ENCODE measurements at places on chromosomes 16 and 17.

GRCh38 chr17:79921411-79922115, 82.3 kb upstream of the CBX4 start:
- DNase-seq, result no peak

DNA sequence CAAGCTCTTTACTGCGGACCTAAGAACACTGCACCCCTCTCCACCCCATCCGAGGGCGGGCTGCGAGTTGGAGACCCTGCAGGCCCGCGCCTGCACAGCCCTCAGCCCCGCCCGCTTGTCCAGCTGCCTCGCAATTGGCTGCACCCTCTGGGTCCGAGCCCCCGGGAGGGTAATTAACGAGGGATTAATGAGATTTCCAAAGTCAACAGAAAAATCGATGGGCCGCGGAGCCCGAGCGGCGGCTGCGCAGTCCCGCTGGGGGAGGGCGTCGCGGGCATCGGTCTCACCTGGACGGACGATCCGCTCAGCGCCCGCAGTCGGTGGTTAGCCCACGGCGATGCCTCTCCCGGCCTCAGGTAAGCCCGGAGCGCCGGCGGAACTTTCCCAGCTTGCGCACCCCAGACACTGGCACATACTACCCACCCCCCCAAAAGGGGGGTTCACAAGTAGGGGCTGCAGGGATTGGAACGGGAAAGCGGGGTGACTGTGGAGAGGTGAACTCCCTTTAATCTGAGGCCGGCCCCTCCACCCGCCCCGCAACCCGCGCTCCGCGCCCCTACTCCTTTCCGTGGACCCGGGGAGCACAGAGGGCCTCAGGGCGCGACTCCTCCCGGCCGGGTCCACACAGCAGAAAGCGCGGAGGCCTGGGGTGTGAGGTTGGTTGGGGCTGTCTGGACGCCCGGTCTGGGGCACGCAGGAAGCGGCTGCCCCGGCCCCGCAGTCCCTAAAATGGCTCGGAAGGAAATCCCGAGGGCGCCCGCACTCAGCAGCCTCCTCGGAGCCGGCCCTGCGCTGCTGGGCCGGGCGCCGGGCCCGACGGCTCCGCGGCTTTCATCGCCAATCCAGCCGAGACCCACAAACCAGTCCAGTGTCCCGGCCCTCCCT, at the start of gene OTOP3:
TSS of gene OTOP3 (plus strand) at position 314 of the 885 bp plus-strand sequence. CDS start at position 338, 24 bp downstream.
- no peak for DNase-seq

- DNase-seq, result no peak
These were observed 1.8 kb downstream of the GJD3 start for GRCh38 chr17:40362696-40363110.

- no peak for DNase-seq
These were observed 212.2 kb upstream of the ZNF469 start for GRCh38 chr16:88170528-88170991.

DNA sequence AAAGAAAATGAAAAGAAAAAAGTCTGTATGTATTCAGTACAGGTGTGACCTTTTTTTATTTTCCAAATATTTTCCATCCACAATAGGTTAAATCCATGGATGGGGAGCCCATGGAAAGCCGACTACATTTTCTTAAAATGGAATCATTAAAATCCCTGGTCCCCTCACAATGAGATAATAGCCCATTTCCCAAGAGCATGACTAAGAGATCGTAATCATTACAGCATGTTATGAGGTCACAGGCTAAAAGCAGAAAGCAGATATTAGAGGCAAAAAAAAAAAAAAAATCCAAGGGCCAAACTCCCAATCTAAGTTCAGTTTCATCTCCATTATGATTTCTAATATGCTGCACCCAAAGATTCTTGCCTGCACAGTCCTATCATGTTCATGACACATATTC, 44.7 kb downstream of the CYTH1 start:
- DNase-seq, result no peak

DNA sequence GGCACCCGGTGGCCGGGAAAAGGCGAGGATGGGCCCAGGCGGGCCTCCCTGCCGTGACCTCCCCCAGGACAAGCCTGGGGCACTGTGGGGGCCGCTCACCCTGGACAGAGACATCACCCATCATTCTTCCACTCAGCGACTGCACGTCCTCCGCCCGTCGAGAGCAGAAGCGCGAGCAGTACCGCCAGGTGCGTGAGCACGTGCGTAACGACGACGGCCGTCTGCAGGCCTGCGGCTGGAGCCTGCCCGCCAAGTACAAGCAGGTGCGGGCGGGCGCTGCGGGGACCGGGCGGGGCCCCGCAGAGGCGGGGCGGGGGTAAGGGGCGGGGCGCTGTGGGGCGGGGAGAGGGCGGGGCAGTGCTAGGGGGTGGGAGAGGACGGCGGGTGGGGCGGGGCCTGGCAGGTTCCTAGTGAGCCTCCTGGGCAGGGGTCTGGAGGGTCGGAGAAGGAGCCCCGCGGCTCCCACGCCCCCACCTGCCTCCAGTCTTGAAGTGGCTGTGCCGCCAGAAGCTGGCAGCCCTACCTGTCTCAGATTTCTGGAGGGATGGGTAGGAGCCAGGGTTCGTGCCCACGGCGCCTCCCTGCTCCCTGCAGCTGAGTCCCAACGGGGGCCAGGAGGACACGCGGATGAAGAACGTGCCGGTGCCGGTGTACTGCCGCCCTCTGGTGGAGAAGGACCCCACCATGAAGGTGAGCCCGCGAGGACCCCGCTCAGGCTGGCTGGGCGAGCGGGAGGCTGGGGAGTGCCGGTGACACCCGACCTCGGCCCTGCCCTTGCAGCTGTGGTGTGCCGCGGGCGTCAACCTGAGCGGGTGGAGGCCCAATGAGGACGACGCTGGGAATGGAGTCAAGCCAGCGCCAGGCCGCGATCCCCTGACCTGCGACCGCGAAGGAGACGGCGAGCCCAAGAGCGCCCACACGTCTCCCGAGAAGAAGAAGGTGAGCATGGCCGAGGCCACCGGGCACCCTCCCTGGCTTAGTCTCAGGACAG, 7.5 kb downstream of the NME3 start:
- no peak for DNase-seq

DNA sequence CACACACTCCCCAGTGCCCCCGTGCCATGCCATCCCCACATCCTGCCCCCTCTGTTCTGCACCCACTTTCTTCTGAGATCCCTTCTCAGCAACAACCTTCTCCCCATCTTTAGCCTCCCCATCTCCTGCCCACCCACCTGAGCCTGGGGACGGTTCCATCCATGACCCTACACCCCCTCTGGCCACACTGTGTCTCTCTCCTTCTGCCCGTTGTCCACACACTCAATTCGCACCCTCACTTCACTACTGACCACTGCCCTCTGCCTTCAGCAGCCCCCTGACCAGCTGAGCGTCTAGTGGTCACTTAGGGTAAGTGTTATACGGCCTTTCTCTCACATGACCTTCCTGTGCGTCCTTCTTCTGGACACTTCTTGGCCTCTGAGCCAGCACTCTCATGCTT, 6.1 kb downstream of the ARHGAP27 start:
- DNase-seq, result no peak

GRCh38 chr16:81638286-81638945, 140.7 kb upstream of the PLCG2 start:
- no peak for DNase-seq

DNA sequence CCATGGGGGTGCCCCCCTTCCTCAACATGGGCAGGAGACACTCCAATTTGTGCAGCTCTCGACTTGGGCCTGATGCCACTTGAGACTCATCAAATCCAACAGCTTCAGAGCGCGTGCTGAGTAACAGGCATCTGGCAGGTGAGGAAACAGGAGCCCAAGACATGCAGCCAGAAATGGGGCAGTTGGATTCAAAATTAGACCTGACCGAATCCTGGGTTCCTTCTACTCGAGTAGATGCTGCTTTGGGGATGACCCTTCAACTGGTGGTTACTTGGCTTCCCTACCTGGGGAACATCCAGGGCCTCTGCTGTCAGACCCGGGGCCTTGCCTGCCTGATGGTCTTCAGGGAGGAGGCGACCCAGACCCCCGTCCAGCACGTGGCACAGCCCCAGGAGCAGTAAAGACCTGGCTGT, 488 bp upstream of the NTN3 start:
- no peak for DNase-seq

DNA sequence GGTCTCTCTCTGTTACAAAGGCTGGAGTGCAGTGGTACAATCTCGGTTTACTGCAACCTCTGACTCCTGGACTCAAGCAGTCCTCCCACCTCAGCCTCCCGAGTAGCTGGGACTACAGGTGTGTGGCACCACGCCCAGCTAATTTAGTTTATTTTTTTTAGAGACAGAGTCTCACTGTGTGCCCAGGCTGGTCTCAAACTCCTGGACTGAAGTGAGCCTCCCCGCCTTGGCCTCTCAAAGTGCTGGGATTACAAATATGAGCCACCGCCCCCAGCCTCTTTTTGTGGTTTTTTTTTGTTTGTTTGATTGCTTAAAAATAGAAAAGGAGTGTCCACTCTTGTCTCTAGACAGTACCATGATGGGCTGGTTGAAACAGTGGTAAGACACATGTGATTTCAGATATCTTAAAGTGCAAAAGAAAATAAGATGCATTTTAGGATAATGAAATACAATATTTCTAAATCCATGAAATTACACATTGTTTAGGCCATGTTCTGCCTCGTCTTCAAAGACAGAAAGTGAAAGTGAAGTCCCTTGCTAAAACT, 27.4 kb downstream of the KIAA0513 start:
- DNase-seq, result no peak

DNA sequence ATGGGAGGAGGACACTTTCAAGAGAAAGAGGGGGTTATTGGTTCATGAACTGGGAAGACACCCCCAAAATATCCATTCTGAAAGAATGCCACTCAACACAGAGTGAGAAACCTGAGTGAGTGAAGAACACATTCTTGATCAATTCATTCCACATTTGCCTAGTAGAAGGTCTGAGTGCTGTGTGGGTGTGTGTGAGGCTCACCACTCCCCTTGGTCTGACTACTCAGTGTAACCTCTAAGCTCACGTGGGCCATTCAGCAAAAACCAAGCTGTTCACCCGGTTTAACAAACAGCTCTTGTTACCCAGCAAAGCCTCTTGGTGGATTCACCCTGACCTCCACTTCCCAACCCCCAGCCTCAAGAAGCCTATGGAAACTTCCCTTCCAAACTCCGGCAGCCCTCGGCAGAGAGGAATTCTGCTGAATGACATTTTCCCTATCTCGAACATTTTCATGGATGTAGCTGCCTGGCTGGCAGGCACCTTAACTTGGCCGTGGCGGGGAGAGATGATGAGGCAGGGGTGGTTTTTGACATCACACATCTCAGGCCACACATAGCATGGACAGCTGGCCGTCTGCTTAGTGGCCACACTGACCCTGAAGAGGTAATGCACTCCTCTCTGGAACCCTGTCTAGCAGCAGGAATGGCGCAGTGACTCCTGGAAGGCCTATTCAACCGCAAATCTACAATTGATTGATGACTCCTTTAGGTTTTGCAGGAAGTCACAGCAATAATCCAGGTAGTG, 11.6 kb downstream of the ST6GALNAC1 start:
- no peak for DNase-seq

DNA sequence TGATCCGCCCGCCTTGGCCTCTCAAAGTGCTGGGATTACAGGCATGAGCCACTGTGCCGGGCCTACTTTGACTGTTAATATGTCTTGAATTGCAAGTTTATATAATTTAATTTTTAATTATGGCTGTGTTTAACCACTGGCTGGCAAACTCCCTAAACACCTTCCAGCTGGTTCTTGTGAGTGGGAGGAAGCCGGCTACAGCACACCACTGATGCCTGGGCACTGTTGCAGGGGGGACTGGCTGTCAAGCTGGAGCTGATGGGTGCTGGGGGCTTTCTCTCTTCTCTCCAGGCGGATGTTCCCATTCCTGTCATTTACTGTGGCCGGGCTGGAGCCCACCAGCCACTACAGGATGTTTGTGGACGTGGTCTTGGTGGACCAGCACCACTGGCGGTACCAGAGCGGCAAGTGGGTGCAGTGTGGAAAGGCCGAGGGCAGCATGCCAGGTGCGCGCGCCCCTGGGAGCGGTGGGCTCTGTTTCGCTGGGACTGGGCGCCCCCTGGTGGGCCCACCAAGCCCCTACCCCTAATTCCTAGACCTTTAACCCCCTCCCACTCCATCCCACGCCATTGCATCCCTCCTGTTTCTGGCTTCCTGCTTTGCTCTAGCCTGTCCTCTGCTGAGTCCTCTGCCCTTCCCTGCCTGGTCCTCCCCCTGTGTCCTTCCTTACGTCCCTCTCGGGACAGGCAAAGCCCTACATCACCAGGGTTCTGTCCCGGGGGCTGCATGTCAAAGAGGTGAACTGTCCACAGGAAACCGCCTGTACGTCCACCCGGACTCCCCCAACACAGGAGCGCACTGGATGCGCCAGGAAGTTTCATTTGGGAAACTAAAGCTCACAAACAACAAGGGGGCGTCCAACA, 9.5 kb downstream of the TBX21 start:
- DNase-seq, result no peak

- no peak for DNase-seq
These were observed 65.1 kb upstream of the TNRC6C start for GRCh38 chr17:77893144-77894044.

DNA sequence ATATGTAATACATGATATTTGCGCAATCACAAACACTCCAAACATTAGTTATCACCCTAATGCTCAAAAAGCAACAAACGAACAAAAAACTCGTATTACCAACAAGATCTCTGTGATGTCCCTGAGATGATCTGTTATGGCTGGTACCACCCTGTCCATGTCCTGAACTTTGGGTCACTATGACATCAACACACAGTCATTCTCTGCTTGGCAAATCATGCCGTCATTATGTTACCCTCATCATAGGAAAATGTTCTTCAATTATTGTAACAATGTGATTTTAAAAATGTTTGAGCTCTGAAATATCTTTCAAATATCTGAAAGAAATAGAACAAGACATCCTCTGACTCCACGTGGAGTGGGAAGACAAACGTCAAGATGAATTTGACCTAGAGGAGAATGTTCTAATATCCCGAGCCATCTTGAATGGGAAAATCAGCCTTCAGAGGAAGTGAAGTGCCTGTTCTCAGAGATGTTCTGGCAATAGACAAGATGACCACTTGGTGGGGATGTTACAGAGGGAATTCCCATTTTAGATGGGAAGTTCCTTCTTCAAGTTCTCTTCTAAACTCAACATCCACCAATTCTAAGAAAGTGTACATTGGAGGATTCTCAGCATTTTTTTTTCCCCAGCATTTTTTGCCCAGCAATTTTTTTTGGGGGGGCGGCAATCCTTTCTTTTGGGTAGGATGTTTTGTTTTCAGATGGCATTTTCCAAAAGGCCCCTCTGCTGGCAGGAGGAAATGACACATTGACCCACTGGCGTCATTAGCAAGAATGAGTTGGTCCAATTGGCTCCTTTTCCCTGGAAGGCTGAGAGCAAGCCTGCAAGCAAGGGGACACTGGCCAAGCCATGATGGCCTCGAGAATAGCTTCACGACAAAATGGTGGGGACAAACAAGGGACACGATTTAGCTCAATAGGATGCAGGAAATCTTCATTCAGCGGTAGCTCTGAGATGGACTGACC, 3.7 kb upstream of the HSD17B2 start:
- no peak for DNase-seq

All from NCI-H1417 treated with DMSO at 0.1 percent for 48 hours (cell line).